NCI-H2081 treated with DMSO at 0.1 percent for 48 hours (cell line): ENCODE measurements at places on chromosomes 2 and 18.
A peak's percentile ranks its signal among the peaks of the same experiment; 100 is the strongest.

DNA sequence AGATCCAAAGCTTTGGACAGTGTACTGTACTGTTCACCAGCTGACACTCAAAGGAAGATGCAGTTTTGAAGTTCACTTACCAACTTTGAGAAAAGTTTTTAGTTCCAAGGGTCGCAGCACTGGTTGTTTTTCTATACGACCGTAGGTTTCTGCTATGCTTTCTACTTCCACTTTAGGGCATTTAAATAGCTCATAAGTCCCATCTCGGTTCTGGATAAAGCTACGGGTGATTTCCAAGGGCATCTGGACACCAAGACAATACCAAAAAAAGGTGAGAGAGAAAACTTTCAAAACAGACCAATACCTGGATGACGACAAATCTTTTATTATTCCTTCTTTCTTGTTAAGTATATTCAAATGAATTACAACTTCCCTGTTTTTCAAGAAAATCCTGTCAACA, 30.3 kb downstream of the C2orf42 start:
- DNase-seq, result no peak

DNA sequence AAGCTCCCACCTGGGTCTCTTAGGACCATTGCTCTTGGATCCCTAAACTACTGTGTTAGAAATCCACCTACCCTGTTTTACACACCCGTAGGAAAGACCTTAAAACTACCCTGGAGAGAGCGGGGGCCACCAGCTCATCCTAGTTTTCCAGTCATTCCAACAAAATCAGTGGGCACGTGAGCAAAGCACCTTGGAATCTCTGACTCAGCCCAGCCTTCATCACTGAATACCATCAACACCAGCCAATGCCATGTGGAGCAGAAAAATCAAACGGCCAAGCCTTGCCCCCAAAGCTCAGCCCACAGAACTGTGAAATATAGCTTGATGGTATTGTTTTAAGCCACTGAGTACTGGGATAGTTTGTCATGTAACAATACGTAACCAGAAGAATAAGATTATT, 449.7 kb upstream of the CHAC2 start:
- no peak for DNase-seq

GRCh38 chr2:187900021-187900420, 345.8 kb upstream of the TFPI start:
- DNase-seq, result no peak

DNA sequence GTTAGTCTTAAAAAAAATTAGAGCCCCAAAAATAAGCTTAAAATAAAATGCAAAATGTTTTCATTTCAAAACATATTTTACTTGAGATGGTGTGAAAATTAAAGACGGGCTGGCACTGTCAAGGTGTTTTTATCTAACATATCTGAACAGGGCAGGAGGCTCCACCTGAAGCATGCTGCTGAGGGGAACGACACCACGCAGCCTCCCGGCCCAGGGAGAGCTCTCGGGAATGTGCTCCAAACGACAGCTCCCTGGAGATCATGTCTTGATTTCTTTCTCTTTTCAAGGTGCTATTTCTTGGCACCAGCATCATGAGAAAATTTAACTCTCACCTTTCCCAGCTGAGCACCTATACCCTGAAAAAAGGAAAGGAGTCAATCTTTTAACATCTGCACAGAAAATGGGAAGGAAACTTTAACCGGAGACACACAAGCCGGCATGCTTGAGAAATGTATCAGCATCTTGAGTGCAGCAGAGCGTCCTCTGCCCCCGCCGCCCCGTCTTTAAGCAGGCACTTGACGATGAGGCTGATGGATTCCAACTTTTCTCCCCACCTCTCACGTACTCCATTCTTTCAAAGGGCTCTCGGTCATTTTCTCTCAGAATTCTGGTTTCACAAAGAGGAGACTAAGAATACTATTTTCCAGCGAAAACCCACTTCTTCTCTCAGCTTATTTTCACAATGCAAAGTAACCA, 56.6 kb downstream of the EIPR1 start:
- no peak for DNase-seq

GRCh38 chr2:6297238-6297637, 568.5 kb downstream of the CMPK2 start:
- no peak for DNase-seq

- DNase-seq, result no peak
These were observed 18.0 kb upstream of the CIDEA start for GRCh38 chr18:12236141-12236540.

GRCh38 chr2:20351555-20352229, 1.0 kb upstream of the PUM2 start:
- peak; percentile 58 for DNase-seq

- DNase-seq, result no peak
These were observed 1.2 kb downstream of the YPEL5 start for GRCh38 chr2:30147715-30148610.

GRCh38 chr2:227179988-227180685, 15.7 kb downstream of the COL4A3 start:
- no peak for DNase-seq

- DNase-seq, result no peak
These were observed 92.6 kb downstream of the ACTR2 start for GRCh38 chr2:65320042-65320725.

GRCh38 chr2:178912416-178913048, 105.3 kb upstream of the TTN start:
- no peak for DNase-seq

GRCh38 chr2:156659694-156660093, 223.5 kb downstream of the GPD2 start:
- no peak for DNase-seq

GRCh38 chr2:224555823-224556366, 29.3 kb downstream of the CUL3 start:
- DNase-seq, result no peak

GRCh38 chr2:14641116-14641515, 8.6 kb downstream of the LRATD1 start:
- no peak for DNase-seq

DNA sequence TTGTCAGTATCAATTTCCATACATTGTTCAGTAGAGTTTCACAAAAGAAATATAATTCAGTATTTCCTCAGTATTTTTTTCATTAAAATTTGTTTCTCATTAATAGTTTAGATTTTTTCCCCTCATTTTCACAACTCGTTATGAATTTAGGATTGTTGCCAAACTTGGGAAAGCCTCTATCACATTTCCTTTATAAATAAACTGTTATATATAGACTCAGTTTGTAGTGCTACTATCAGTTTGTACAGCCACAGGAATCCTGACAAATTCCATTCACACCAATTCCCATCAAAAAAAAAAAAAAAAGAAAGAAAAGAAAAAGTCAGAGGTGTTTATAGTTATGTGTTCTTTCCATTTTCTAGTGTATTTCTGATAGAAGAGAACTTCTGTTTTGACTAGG, 123.3 kb upstream of the DCC start:
- no peak for DNase-seq

GRCh38 chr2:27288610-27289009, 6.4 kb downstream of the TRIM54 start:
- DNase-seq, result no peak
